ENCODE measurements at places on chromosomes 5 and 9.
A peak's percentile ranks its signal among the peaks of the same experiment; 100 is the strongest.

DNA sequence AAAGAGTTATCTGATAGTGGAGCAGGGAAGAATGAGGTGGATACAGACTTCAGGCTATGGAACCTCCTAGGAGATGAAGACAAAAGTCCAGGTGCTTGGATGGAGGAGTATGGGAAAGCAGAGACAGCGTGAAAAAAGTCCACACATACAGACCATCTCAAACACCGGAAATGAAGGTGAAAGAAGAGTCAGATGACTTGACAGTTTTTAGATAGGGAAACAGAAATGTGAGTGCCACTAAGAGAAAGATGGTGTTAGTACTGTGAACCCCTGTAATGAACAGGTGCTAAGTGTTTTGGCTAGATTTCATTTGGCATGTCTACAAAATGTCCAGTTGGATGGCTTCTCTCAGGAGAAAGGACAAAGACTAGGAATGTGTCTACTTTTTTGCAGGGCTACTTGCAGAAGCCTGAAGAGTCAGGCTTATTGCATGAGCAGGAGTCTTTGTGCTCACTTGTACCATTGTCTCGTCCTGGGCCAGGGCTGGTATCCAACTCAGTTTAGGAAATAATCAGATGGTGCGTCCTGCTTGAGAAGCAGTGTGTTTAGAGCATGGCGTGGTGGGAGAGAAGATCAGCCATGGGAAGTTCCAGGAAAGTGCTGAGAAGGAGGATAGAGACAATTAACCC, 90.6 kb upstream of the STARD4 start:
- DNase-seq, result no peak

GRCh38 chr5:108046955-108047670, 334.8 kb downstream of the FBXL17 start:
- no peak for DNase-seq

DNA sequence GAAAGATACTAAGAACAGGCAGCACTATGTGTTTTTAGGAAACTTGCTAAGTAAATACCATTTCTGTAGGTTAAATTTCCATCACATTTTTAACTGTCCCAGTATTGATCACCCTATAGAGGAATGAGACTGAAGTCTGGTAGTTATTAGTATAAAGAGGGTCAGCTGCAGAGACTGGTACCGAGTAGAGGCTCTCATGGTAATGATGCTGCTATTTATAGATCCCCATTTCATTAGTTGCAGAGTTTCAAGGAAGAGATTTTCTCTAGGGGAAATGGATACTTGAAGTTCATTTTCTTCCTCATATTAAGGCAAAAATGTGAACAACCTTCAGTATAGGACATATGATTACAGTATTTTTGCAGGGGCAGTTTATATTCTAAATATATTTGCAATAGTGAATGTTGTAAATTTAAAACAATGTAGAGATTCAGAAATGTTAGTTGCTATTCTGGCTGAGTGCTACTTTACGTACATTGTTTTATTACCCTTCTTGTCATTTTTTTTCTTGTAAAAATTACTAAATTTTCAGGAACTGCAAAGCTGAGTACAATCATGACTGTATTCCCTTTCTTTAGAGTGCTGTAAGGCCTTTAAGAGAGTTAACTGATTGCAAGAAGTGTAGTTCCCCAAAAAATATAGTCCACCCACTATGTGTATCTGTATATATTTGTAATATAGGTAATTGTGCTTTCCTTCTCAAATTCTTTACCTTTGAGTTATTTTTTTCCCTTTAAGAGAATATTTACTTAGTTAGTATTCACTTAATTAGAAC, 14.7 kb downstream of the PBX3 start:
- no peak for DNase-seq

GRCh38 chr9:117545846-117546245, 131.0 kb upstream of the ASTN2 start:
- no peak for DNase-seq

DNA sequence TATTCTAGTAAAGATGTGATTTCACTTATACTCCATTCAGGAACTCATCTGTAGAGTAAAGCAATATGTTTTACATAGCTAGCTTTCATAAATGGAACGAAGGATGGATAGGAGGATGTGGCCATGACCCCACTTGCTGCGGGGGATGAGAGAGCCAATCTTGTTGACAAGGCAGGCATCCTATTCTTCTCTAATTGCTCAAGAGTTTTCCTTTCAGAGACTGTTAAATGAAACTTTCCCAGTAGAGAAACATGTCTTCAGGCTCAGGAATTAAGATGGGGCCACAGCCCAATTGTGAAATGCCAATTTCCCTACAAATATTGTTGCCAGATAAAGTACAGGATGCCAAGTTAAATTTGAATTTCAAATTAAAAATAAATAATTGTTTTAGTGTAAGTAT, 196.2 kb upstream of the TUT7 start:
- DNase-seq, result no peak

DNA sequence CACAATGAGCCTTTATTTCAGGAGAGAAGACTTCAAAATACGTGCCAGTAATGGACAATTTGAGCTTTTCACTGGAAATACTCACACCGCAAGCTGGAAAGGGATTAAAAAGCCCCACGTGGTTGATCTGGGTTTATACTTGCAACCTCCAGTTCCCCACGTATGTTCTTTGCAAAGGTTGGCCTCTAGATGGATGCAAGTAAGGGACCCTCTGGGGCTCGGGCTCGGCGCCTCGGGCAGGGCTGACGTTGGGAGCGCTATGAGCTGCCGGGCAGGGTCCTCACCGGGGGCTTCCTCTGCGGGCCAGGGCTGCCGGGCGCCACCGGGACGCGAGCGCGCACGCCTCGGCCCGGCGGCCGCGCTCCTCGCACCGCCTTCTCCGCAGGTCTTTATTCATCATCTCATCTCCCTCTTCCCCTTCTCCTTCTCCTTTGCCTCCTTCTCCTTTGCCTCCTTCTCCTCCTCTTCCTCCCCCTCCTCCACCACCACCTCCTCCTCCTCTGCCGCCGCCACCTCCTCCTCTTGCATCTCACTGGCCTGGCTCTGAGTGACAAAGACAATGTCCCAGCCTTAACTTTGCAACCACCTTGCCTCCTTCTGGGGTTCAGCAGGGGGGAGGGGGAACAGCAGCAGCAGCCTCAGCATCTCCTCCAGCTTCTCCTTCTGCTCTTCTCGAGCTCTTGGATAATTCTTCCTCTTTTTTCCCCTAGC, 701 bp upstream of the ZNF462 start:
- DNase-seq, result no peak

GRCh38 chr9:85115473-85115872, 445.9 kb downstream of the NTRK2 start:
- no peak for DNase-seq

GRCh38 chr9:20848490-20848889, 164.4 kb downstream of the FOCAD start:
- DNase-seq, result no peak

GRCh38 chr5:34047774-34048572, 5.0 kb upstream of the C1QTNF3 start:
- no peak for DNase-seq

- no peak for DNase-seq
Measured at GRCh38 chr5:133792655-133793054, 175.8 kb downstream of the C5orf15 start.

DNA sequence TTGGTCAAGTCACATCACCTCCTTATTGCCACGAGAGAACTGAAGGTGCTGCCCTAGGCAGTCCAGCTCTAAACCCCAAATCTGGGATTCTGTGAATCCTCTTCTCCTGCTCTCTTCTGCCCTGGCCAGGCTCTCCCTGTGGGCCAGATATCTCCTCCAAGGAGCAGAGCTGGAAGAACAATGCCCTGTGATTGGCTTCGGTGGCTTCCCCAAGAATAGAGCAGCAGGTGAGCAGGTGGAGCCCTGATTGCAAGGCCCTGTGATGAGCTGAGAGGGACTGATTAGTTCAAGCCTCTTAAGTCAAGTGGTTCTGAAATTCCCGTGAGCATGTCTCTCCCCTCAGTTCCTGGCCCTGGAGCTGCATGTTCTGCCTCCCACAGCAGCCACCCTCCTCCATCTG, 175.3 kb upstream of the BRINP1 start:
- no peak for DNase-seq

GRCh38 chr9:36967997-36968396, 66.1 kb downstream of the PAX5 start:
- DNase-seq, result no peak

DNA sequence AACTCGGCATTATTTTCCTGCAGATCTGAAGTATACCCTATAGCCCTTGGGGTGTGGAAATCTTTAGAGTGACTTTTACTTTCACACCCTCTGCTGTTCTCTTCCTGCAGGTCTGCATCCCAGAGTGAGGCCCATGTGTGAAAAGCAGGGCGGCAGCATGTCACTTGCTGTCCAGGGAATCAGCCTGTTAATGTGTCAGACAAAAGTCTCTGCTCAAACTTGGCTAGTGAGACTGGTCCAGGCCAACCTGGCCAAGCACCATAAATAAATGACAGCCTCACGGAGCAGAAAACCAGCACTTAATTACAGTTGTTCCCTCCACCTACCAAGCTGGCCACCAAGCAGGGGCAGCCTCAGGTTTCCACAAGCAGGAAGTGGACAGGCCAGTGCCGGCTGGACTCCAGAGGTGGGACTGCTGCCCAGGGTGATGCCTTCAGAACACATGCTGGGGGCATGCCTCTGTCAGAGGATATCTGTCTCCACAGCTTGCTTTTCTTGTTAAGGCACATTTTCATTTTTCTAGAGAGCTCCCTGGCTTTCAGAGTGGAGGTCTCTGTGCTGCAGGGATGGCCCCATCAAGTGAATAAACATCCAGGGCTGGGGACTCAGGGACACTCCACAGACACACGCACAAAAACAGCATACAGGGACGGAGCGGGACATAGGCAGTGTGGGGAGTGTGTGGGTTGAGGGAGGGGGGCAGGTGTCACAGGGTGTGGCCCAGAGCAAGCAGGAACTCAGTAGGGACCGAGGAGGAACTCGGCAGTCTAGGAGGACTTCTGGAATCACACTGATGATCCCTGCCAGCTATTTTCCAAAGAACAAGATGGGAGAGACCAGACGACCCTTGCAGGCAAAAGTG, 243.8 kb upstream of the IRX1 start:
- DNase-seq, result no peak

- DNase-seq, result no peak
Measured at GRCh38 chr9:61666849-61667371, 477.1 kb downstream of the SPATA31A7 start.

- peak; percentile 89 for DNase-seq
Measured at GRCh38 chr5:40436535-40437237, 243.0 kb upstream of the PTGER4 start.

- DNase-seq, result no peak
Measured at GRCh38 chr9:89256642-89257041, 54.4 kb upstream of the CKS2 start.

GRCh38 chr9:127119320-127119709, 3.1 kb downstream of the ANGPTL2 start:
- DNase-seq, result no peak

- DNase-seq, result no peak
Measured at GRCh38 chr9:108779551-108780325, 76.0 kb downstream of the ACTL7B start.

DNA sequence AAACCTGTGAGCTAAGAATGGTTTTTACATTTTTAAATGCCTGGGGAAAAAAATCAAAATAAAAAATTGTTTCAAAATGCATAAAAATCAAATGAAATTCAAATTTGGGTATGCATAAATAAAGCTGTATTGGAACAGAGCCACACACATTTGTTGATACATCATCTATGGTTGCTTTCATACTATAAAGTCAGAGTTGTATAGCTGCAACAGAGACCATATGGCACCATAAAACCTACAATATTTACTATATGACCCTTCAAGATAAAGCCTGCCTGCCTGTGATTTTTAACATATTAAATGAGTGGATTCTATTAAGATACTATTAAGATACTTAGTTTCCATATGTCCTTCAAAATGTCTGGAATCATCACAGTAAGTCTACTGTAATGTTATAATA, 40.0 kb downstream of the AUH start:
- no peak for DNase-seq

DNA sequence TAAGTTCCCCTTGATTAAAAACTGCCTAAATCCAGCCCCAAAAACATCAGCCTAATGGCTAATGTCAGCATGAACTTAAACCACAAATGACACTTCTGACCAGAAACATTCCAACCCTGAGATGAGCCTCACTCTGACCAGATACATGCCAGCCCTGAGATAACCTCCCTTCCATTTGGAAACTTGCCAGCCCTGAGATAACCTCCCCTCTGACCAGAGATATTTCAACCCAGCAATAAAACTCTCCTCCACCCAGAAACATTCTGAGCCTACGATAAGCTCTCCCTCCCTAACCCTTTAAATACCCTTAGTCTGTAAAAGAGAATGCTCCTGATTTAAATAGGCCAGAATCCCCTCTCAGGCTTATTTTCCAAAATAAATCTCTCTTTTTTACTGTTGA, 1035.7 kb upstream of the NUDT12 start:
- no peak for DNase-seq

DNA sequence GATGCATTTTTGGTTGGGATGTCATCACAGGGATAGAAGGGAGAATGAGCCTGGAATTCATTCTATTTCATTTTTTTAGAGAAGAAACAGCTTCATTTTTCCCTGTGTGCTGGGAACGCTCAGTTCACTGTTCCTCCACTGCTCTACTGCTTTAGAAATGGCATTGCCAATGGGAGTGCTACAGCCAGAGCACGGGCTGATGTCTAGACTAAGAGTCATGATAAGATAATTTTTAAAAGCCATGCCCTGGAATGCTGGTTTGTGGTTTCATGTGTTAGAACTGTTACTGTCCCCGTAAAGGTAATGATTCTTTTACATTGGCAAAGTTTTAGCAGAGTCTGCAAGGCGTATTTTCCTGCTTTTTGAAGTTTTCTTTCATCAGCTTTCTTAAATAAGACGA, 119.6 kb downstream of the SEMA6A start:
- no peak for DNase-seq

DNA sequence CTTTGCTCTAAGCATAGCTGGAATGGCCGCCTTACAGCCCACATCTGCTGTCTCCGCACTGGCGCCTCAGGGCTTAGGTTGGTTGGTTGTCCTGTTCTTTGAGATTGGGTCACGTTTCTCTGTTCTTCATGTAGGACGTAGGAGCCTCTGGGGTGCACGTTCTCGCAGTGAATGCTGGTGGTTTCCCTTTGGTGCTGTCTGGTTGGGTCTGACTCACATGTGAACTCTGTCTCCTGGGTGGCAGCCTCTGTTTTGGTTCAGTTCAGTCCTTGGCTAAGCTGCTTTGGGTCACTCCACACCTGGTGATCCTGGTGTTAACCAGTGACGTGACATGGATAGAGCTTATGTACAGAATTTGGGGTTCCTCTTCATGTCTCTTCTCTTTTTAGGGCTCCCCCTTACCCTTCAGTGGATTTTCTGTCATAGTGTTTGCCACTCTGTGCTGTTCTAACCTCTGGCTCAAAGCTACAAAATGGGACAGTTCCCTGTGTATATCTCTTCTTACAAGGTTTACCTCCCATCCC, 12.6 kb upstream of the LPCAT1 start:
- DNase-seq, result peak; percentile 52
